ENCODE measurements at places on chromosomes 7 and 10.
A peak's percentile ranks its signal among the peaks of the same experiment; 100 is the strongest.

DNA sequence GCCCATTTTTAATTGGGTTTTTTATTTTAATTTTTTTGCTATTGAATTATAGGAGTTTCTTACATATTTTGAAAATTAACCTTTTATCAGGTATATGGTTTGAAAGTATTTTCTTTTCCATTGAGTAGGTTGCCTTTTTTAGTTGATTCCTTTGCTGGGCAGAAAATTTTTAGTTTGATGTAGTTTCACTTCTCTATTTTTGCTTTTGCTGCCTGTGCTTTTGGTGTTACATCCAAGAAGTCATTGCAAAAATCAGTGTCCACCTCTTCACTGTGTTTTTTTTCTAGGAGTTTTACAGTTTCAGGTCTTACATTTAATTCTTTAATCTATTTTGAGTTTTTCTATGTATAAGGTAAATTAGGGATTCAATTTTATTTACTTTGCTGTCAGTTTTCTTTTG, 129.8 kb upstream of the FERD3L start:
- no peak for ATAC-seq

- ATAC-seq: no peak
Measured at GRCh38 chr10:117646718-117647117, 104.2 kb downstream of the EMX2 start.

DNA sequence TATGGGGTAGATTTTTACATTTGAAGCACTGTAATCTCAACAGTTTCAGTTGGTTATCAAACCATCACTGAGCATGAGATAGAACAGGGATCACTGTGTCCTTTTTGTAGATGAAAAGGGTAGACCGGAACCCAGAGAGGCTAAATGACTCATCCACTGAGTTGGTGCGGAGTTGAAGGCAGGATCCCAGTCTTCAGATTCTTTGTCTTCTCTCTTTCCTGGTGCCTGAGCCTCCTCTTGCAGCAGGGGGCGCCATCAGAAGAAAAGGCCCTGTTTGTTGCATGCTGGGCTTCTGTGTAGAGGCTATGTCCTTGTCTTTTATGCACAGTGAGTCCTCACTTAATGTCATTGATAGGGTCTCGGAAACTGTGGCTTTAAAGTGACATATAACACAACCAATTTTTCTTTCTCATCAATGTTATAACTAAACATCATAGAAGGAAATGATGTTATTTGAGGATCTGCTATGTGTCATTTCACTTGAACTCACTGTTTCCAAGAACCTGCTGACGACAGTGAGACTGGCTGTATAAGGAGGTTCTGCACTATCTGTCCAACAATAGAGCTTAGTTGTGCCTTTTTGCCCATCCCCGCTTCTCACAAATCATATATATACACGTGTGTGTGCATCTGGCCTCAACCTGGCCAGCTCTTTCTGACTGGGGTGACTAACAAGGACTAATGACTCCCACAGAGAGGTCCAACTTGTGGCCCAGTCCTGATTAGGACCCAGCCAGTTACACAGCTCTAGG, 14.3 kb downstream of the ZNF282 start:
- ATAC-seq: peak; percentile 83

DNA sequence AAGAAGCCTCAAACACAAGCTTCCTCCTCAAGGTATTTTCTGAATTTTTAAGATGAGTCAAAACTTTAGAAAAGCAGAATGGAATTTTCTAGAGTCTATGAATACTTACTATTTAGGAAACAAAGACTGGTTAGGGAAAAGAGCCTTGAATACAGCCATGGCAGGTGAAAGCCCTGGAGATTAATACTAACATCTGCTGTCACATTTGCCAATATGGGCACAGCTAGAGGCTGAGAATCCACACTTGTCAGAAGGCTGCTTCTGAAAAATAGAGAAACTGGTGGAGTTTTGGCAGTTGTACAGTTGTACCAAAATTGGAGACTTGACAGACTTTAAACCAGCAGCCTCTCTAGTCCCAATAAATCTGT, 24.3 kb upstream of the CNNM1 start:
- no peak for ATAC-seq

DNA sequence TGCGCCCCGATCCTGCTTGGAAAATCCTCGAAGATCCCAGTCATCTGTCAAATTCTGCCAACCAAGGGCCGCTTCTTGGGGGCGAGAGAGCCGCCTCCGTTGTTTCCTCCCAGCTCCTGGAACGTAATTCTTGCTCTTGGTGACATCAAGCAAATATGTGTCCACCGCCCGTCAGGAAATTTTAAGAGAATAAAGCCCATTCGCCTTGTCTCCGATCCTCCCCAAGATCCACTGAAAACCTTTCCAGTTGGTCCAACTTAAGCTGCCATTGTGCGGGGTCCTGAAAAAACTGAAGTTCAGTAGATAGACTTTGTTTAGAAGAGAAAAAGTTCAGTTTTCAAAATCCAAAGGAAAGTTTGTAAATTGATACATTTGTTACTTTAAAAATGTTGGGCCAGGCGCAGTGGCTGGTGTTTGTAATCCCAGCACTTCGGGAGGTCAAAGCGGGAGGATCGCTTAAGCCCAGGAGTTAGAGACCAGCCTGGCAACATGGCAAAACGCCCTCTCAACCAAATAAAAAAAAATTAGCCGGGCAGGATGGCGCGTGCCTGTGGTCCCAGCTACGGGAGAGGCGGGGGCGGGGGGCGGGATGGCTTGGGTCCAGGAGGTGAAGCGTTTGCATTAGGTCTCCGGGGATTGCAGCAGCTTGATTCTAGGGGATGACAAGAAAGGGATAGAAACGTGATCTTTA, 1.0 kb upstream of the ZNF800 start:
- ATAC-seq: no peak

- no peak for ATAC-seq
Measured at GRCh38 chr10:70000262-70000661, 52.4 kb upstream of the MACROH2A2 start.

GRCh38 chr7:952548-953441, 1.7 kb downstream of the ADAP1 start:
- ATAC-seq: no peak

GRCh38 chr10:80104066-80104926, 25.8 kb downstream of the TMEM254 start:
- peak; percentile 80 for ATAC-seq

DNA sequence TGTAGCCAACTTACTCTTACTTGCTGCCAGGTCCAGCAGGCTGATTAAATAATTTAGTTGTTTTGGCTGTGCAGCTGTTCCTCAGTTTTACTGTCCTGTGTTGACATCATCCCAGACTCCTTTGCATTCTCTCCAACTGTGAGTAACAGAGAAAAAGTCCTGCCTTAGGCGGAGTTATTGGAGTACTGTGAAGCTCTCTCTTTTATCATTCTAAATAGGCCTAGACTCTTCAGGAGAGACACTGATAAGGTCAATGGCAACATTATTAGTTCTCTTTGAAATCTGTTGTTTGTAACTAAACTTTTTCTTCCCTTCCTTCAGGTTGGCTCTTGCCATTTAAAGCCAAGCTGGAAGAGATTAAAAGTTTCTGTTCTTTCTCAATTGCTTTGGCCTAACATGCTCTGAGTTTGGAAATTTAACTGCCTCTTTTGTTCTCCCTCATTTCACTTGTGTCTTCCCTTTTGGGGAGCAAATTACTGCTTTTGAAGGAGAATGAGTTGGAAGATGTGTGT, 215.7 kb upstream of the CSTF2T start:
- ATAC-seq: no peak

DNA sequence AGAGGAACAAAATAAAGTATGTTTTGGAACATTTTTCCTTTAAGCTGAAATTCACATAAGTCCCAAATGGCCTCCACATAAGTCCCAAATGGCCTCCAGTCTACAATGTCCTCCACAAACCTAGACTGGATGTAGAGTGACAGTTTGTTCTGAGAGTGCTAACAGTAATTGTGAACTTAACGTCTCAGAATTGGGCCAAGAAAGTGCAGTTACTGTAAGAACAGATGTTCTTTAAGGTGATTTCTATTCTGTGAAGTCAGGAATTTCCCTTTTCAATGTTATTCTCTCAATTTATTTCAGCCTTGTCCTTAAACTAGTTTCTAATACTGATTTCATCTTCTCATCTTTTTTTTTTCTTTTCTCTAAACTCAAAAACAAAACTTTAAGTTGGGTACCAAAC, 188.7 kb upstream of the SEMA3E start:
- ATAC-seq: no peak

DNA sequence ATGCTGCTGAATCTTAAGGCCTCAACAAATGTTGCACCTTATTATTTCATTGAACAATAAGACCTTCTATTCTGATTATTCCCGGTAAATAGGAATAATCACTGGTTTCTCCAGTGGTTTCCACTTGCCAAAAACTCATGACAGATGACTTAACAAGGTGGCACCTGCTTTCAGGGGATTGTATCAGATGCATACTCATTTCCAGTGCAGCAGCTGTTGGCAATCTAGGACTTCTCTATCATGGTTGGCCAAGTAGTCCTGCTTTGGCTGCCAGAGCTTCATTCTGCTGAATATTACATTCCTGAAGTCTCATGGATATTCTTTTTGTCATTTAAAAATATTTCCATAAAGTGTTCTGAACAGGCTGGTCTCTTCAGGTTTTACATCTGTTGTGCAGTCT, 193.3 kb downstream of the ADK start:
- no peak for ATAC-seq

GRCh38 chr7:120218712-120219111, 54.3 kb upstream of the KCND2 start:
- no peak for ATAC-seq

GRCh38 chr10:79403441-79404230, 41.8 kb downstream of the ZCCHC24 start:
- no peak for ATAC-seq

- no peak for ATAC-seq
Measured at GRCh38 chr10:126849646-126850045, 55.6 kb upstream of the DOCK1 start.

- ATAC-seq: no peak
Measured at GRCh38 chr10:54666192-54666591, 134.8 kb downstream of the PCDH15 start.

DNA sequence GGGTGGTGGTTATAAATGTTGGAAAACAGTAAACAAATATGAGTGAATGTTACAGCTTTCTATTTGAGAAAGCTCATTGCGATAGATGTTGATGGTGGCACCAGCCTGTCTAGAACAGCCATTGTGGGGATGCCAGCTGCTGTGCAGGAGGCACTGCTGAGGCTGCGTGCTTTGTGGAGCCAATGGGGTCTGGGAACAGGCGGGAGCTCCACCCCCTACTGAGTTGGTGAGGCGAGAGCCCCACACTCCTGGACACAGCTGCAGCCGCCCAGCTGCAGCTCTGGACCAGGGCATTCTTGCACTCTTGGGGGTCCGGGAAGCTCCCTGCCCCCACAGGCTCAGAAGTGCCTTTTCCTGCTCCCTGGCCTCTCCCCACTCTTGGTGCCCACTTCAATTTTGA, 1147.1 kb upstream of the LRRTM3 start:
- no peak for ATAC-seq

DNA sequence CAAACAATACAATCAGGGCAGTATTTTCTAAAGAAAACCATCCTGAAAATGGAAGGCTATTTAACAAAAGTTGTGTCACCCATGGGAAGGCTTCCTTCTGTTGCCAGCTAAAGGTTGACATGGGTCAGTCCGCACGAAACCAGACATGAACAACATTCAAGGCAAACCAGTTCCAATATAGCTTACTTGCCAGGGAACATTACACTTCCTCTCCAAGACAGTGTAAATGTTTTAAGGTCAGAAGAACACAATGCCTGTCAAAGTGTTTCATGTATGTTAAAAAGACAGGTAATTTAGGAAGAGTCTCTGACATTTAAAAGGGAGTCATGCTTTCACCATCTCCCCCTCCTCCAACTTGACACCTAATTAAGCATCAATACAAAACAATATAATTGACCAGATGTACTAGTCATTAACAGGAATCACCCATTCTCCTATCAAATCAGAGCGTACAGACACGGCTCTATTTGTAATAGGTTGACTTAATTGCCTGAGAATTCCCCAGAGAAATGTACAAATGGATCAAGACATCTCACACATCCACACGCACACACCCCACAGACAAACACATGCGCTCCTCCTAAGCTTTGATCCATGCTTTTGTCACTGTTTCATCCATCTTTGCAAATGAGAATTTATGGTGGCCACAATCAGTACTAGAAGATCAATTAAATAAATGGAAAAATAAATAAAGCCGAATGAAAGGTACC, 69.5 kb downstream of the CACNA2D1 start:
- ATAC-seq: no peak

- ATAC-seq: no peak
Measured at GRCh38 chr10:4477664-4478063, 348.3 kb upstream of the AKR1E2 start.

DNA sequence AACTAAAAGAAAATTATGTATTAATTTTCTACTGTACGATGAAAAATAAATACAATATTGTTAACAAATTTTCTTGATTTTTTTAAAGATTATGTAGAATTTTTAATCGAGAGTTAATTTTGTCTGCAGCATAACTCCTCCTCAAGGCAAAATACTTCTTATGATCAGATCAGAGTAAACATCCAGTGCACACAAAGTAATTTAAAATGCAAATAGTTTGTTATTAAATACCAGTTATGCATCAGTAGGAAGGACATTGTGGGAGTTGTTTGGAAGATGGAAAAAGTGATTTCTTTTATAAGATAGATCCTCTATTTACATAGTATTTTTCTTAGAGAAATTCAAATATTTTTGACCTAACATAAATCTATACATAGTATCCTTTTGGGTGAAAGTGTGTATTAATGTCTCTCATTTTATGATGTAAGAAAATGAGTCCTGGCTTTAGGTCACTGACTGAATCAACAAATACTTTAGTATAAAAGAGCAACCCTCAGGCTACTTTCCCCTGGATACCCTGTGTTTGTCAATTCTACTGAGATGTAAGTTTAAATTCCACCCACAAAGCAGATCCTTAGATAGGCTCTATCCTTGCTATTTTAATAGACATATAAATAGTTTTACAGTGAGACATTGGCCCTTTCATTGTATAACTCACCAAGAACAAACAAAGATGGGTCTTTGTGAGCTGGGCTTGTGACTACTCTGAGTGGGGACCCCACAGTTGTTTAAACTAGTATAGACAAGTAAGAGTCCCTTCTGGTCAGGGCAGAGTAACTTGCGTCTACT, 1133.7 kb downstream of the GATA3 start:
- ATAC-seq: no peak

DNA sequence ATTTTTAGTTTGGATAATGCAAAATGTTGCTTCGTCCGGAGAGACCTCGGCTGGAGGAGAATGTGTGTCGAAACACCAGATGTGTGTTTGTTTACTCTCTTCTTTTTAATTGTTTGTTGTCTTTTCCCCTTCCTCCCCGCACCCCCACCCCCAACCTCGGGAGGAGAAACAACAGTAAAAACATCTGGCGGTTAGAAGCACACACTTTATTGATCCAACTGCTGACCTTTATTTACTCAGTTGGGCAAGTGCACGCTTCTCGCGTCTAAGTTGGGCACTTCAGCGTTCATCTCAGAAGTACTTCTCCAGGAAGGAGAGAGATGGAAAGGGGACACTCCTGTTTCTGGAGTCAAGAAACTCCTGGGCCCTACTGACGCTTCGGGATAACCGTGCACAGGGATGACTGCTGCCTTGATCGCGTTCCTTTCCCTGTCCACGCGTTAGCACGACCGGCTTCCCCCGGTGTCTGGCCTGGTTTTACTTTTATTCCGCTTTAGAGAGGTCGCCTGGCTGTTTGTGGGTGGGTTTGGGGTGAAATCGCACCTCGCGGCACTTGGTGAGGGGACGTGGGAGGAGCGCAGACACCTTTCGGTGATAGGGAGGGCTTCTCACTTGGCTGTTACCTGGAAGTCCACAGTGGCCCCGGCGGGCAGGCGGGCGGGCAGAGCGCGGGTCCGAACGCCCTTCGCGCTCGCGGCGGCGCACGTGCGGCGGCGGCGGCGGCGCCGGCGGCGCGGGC, 168.3 kb upstream of the PPP1R3A start:
- ATAC-seq: no peak

All from activated T-helper 17 cell treated with anti-CD3 and anti-CD28 coated beads, Interleukin-2, amount 50 U/mL, for 72 hours (primary cell).